Sciatic nerve (tissue), 2 donors: ENCODE measurements at places on chromosomes 3 and 15.

GRCh38 chr3:141104151-141104821 is 53.1 kb downstream of the SPSB4 start:
- DNase-seq = no peak

GRCh38 chr15:96747291-96747690 is 416.8 kb downstream of the NR2F2 start:
- DNase-seq = no peak

DNA sequence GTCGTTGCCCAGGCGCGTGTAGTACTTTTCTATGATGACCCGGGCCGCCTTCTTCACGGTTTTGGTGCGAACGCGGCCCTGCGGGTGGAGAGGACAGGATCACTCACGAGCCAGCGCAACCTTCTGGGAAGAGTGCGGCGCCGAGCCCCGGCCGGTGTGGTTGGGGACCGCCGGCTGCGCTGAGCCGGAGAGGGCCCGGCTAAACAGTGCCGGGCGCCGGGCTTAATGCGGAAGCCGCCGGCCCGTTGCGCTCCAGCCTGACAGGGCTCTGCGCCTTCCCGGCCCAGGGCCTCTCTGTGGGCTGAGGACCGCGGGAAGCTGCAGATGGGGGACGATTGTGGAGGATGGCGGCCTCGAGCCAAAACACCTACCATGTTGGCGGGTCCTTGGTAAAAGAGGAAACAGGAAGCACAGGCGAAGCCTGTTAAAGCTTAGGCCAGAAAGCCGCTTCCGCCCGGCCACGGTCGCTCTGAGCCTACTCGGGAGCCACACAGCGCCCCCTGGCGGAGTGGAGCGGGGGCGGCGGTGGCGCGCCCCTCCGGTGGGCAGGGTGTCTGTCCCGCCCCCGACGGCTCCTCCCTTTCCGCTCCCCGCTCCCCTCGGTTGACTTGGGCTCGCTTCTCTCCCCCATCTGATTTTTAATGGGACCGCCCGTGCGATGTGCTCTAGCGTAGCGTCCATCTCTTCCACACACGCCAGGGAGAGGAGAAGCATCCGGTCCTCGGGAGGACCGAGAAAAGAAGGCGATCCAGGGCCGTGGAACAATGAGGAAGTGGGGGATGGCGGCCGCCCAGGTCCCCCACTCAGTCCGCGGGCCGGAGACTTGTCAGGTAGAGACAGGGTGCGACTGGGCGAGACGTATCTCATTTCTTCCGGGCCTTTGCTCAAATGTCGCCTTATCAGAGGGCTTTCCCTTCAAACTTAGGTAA is at the start of gene RPS17:
Gene RPS17 (minus strand): TSS at position 403 of the 929 bp plus-strand sequence. CDS start 29 bp downstream, at position 374.
- peak; percentile 98 for DNase-seq

DNA sequence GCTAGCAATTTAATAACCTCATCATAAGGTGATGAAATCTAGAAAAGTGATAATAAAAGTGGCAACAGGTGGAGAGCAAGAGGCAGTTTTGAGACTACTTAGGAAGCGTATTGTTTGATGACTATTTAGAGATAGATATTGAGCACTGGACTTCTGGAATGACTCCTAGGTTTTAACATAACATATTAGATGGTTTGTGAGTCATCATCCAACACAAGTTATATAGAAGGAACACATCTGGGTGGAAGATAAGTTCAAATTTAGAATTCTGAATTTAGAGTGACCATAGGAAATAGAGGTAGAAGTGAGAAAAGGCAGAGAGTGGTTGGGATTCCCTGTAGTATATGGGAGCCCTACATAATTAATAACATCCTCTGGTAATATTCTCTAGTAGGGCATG is 282.8 kb upstream of the ALCAM start:
- DNase-seq = no peak

DNA sequence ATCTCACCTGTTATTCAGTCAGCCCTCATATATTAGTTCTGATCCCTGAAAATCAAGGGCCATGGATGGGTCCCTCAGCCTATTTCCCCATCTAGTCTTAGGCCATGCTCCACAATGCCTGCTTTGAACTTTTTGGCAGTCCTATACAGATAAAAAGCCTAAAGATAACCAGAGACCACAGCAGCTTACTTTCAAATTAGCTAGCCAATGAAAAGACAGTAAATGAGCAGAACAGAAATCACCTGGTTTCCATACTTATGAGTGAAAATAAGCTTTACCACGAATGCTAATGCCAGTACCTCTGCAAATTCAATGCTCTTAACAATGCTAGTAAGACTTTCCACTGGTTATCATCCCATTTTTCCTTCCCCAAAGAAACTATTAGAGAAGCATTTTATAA is 141.6 kb upstream of the SPRED1 start:
- DNase-seq = no peak
